SK-N-SH (cell line): ENCODE measurements at places on chromosomes 1 and 21.

DNA sequence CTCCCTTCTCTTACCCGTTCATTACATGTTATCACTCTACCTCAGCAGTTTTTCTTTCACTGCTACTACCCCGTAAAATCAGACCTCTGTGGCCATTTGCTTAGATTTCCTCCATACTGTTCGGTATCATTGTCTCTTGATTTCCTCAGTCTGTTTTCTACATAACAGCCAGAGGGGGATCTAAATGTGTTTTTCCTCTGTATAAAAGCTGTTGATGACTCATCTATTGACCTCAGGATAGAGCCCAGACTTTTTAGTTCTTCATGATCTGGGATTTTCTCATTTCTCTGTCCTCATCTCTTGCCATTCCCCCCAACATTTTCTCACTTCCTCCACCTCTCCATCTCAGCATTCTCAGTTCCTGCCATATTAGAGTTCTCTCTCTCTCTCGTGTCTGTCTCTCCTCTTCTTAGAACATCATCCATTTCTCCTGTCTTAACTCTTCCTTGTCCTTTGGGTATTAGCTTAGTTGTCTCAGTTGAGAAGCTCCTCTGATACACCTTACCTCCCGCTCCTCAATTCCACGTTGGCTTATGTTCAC is 10.5 kb downstream of the OTUD3 start:
- no peak for DNase-seq

DNA sequence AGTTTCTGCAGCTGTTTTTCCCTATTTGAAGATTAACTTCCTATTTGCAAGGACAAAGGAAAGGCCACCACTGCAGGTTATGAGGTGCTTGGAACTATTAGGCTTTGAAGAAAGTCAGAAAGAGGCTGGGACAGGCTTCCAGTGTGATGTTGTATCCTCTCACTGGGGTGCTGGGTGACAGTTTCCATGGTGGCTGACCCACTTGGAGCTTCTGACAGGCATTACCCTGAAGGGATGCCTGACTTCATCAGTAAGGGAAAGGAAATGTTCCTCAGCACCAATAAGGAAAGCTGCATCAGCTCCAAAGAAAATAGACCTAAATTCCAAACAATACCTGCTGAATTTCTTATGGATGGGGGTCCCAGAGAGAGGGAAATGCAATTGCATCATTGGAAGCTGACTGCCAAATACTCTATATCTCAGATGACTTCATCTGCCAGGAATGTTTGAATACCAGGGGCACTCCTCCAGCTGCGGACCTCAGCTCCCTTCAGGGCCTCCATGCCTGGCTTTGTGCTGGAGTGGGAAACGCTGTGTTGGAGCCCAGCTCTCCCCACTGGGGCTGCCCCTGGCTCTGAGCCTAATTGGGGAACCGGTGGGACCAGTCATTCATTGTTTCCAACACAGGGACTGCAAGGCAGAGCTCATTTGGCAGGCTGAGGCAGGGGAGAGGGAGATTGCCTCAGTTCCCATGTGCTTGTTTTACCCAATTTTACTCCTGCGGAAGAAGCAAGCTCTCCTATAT is 76.6 kb downstream of the RGL1 start:
- DNase-seq = no peak

GRCh38 chr1:3530086-3530925 is 75.8 kb downstream of the ARHGEF16 start:
- no peak for DNase-seq

DNA sequence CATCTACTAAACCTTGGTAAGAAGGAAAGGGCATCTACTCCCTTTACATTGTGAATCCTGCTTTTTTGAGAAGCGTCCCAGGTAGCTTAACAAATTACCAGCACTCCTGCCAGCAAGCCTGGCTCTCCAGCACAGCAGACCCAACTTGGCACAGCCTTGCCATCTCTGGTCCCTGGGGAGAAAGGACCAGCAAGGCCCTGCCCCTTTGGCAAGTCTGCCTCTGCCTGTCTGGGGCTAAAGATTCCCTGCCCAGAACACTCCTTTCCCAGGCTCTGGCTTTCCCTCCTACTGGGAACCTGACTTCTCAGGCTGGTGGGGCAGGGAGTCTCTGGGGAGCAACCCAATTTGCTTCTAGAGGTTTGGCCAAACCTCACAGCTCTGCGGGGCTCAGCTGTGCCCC is 68.5 kb downstream of the ATP2B4 start:
- DNase-seq = no peak

DNA sequence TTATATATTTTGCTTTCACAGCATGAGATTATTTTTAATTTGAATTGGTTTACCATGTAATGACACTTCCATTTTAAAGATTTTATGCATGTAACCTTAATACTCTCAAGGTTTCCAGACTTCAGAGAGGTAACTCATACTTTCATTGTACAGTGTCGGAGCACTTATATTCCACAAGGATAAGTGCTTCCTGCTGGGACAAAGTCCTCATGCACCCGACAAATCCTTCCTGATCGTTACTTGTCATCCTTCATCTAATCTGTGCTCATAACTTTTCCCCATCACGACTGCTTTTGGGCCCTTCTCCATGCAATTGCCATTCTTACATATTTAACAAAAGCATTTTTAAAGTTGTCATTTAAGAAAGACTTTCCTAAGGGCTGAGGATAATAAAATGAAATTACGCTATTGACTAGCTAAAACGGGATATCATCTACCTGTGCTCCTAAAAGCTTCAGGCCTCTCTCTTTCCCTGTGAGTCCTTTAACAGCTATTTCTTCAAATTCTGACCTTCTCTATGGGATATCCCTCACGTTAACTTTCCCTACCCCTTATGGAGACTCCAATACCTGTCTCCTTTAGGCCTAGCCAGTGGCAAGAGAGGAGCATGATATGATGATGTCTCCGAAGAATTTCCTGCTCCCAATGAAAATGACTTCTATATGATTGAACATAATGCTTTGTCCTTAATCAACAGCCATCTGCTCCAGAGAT is 59.3 kb downstream of the NCAM2 start:
- no peak for DNase-seq

DNA sequence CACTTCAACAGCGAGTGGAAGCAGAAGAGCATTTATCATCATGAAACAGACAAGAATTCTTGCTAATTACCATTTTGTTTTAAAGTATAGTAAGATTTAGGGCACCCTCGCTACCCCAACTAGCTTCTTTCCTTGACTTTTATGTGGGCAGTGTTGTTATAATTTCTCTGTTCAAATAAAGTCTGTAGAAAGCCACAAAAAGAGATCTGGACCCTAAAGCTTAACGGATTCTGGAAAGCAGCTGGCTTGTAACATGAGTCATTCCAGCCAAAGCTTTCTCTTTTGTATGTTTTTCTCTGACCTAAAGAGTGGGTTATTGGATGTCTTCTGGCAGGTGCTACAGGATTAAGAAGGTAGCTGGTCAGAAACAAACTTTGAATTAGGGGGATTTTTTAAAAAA is 37.4 kb downstream of the RUNX1 start:
- DNase-seq = no peak

- DNase-seq = no peak
These were observed 192.8 kb downstream of the RWDD3 start for GRCh38 chr1:95426772-95427171.

DNA sequence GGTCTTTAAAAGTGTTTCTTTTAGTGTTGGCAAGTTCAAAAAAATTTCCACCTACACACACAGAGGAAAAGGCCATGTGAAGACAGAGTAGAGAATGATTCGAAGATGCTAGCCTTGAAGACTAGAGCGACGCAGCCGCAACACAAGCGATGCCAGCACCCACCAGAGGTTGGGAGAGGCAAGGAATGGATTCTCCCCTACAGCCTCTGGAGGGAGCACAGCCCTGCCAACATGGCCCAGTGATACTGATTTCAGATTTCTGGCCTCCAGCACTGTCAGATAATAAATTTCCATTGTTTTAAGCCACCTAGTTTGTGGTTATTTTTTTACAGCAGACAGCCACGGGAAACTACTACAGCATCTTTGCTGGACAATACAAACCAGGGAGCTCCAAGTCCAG is 6.9 kb upstream of the ADAR start:
- DNase-seq = no peak

DNA sequence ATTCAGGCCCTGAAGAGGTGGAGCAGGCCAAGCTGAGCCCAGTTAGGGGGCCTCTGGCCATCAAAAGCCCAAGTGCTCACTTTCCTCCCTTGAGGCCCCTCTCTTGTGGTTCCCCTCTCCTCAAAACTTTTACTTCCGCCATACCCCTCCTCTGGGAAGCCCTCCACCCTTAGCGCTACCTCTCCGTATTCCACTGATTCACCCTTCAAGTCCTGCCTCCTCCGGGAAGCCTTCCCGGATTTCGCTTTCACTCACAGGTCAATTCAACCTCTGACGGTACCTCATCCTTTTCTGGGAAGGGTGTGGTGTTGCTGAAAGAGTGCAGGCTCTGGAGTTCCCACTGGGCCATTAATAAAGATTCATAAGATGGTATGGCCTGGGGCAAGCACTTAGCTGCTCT is 19.1 kb downstream of the SPOCD1 start:
- no peak for DNase-seq

GRCh38 chr1:151739590-151740355 is 18.5 kb downstream of the RIIAD1 start:
- DNase-seq = no peak

GRCh38 chr21:29487154-29487553 is 188.4 kb downstream of the BACH1 start:
- DNase-seq = no peak
